Cortex of kidney (tissue), 1 donor: ENCODE measurements at places on chromosomes 2 and 18.

GRCh38 chr18:73674125-73674865 lies 473.3 kb downstream of the FBXO15 start:
- DNase-seq = no peak

DNA sequence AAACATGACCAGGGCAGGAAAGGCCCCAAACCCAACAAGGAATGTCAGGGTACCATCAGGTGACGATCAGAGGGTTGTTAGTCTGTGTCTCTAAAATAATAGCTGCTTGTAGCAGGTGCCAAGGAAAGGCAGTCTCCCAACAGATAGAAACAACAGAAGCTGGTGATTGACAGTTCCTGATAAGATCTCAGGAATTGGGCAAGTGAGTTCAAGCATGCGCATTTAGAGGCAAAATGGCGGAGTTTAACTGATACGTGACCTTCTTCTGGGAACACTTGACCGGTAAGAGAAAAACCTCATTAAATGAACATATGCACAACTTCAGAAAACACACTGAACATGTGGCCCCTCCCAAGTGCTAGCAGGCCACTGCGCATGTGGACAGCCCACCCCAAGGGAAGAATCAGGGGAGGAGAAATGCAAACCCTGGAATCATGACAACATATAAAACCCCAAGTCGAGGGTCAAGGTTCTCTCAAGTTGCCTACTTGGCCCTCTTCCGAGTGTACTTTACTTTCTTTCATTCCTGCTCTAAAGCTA lies 664.9 kb downstream of the KCNJ3 start:
- no peak for DNase-seq

- no peak for DNase-seq
Observed at GRCh38 chr2:158380746-158381145, 75.8 kb downstream of the CCDC148 start.

DNA sequence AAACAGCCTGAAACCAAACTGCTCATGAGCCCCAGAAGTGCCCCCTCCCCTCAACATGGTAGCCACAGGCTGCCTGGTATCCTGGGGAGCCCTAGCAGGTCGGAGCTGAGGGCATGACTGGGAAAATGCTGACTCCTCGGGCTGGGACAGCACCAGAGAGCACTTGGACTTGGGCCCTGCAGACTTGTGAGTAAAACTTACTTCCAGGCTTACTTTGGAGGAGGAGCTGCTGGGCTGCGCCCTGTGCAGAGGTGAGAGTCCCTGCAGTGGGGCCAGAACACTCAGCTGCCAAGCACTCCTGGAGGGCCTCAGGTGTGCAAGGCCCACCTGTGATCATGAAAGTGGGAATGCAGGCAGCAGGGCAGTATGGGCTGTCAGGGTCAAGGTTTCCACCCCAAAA lies 119.4 kb downstream of the SEPTIN10 start:
- no peak for DNase-seq

- no peak for DNase-seq
Observed at GRCh38 chr2:111689941-111690340, 194.1 kb downstream of the ANAPC1 start.
